Mesothelial cell of epicardium (in vitro differentiated cells): ENCODE measurements at places on chromosomes 6 and 20.

DNA sequence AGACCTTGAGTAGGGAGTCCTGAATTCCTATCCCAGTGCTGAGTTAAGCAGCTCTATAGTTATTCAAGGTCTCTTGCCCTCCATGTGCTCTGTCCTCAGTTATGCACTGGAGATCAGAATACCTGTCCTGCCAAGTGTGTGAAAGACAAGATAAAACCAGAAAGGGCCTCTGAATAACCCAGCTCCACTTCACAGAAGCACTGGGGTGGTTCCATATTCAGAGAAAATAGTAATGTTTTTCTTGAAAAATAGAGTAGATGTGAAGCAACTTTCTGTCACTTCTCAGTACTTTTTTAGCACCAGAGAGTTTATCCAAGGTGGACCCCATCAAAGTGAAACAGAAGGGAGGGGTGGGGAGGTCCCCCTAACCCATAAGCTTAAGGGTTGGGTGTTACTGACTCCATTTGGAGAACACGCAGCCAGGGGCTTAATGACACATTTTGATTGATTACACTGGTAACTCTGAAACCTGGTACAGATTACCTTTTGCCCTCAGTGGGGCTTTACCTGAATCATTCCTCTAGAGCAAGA, 509.8 kb upstream of the JARID2 start:
- H3K36me3 ChIP-seq = no peaks in the 10 kb centered on the region
- peaks cover 6% of the 10 kb centered on the region for H3K4me1 ChIP-seq
- H3K27ac ChIP-seq = no peak overlapping the region
- DNase-seq = no peak
- no peak overlapping the region for H3K4me3 ChIP-seq

- no peaks in the 10 kb centered on the region for H3K4me1 ChIP-seq
- DNase-seq = no peak
- no peak overlapping the region for H3K27ac ChIP-seq
Measured at GRCh38 chr6:8006208-8006607, 58.0 kb downstream of the BLOC1S5 start.

- H3K36me3 ChIP-seq = no peaks in the 10 kb centered on the region
- no peak overlapping the region for H3K4me3 ChIP-seq
- H3K4me1 ChIP-seq = peaks cover 19% of the 10 kb centered on the region
Measured at GRCh38 chr20:33518071-33518470, 28.2 kb downstream of the CBFA2T2 start.

- peaks cover 26% of the 10 kb centered on the region for H3K36me3 ChIP-seq
- peaks cover 17% of the 10 kb centered on the region for H3K4me1 ChIP-seq
- H3K4me3 ChIP-seq = no peak overlapping the region
Measured at GRCh38 chr6:132333639-132334520, 67.4 kb downstream of the MOXD1 start.

DNA sequence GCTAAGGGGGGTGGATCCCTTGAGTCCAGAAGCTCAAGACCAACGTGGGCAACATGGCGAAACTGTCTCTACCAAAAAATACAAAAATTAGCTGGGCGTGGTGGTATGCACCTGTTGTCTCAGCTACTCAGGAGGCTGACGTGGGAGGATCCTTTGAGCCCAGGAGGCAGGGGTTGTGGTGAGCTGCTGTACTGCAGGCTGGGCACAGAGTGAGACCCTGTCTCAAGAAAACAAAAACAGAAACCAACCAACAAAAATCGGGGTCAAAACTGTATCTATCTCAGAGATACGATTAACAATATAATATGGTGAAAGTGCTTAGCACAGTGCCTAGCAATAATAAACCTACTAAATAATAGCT, 20.7 kb upstream of the BCAS1 start:
- no peak overlapping the region for H3K27ac ChIP-seq
- DNase-seq = no peak
- no peaks in the 10 kb centered on the region for H3K36me3 ChIP-seq
- peaks cover 1% of the 10 kb centered on the region for H3K27me3 ChIP-seq
- no peak overlapping the region for H3K4me3 ChIP-seq
- peaks cover 4% of the 10 kb centered on the region for H3K4me1 ChIP-seq
